Stimulated activated CD4-positive, alpha-beta T cell treated with anti-CD3 and anti-CD28 coated beads, Interleukin-4, amount 100 ng/mL, for 1 hour (primary cell): ENCODE measurements at places on chromosomes 2 and 18.

- no peak for DNase-seq
These were observed 16.5 kb downstream of the SDC1 start for GRCh38 chr2:20208476-20208859.

- no peak for DNase-seq
These were observed 25.6 kb upstream of the TMEM178A start for GRCh38 chr2:39640107-39640506.

DNA sequence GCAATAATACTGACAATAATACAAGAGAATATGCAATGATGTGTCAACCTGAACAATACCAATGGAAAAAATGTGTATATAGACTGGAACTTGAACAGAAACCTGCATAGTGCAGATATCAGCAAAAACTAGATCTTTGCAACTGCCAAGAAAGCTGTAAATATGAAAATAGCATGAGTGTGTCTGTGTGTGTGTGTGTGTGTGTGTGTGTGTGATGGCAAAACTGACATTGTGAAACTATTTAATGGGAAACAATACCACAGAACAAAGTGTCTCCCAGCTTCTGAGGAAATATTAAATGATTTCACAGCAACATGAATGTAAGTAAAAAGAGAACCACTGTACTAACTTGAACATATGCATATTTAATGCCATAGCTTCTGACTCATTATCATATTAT, 558.2 kb upstream of the LINC00305 start:
- no peak for DNase-seq

DNA sequence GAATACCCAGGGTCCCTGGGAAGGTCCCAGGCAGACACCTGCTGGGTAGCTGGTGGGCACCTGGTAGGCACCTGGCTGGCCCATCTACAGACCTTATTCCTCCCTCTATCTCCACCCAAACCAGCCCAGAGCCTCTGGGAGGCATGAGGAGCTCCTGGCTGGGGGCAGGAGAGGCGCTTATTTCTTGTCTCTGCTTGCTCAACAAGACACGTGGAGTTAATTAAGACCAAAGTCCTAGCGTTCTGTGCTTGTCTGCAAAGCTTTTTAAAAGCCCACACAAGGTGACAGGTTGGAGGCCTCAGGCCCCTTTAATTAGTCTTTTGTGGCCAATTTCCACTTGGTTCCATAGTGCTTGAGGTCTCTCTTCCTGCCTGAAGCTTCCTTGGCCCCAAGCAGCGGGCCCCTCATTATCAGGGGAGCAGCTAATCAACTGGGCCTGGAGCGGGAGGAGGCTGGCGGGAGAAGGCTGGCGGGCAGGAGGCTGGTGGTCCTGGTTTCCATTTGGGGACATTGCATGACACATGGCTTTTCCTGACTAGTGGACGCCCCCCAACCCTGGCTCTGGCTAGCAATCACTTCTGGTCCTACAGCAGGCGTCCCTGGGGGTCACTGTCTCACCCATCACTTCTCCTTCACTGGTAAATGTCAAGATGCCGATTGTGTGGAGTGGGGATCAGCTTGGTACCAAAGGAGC, 65.4 kb upstream of the HDAC4 start:
- DNase-seq = no peak

DNA sequence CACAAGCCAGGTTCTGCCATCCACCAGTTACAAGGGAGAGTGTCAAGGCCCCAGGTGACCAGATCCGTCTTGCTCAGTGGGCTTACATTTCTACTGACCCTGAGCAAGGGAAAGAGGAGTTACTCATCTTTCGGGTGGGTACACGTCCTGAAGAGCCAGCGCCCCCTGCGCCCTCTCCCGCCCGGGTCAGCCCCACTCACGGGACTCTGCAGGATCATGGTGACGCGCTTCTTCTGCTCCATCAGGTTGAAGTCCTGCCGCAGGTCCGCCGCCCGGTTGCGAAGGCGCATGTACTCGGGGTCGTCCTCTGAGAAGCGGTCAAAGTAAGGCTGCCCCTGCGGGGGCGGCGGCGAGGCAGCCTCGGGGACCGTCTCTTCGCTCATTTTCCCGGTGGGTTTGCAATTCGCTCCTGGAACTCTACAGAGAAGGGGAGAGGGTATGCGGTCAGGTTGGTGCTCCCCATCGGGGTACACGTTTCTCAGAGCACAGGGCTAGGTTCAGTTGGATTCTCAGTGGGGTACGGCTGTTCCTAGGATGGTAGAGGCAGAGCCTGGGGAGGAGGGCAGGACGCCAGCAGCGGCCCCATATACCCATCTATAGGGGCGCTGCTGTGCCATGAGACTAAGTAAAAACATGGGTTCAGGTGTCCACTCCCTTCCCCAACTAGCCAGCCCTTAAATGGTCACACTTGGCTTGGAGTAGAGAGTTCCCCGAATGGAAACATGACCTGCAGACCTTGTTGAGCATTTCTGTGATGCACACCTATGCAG, 61.8 kb downstream of the ADD2 start:
- no peak for DNase-seq

DNA sequence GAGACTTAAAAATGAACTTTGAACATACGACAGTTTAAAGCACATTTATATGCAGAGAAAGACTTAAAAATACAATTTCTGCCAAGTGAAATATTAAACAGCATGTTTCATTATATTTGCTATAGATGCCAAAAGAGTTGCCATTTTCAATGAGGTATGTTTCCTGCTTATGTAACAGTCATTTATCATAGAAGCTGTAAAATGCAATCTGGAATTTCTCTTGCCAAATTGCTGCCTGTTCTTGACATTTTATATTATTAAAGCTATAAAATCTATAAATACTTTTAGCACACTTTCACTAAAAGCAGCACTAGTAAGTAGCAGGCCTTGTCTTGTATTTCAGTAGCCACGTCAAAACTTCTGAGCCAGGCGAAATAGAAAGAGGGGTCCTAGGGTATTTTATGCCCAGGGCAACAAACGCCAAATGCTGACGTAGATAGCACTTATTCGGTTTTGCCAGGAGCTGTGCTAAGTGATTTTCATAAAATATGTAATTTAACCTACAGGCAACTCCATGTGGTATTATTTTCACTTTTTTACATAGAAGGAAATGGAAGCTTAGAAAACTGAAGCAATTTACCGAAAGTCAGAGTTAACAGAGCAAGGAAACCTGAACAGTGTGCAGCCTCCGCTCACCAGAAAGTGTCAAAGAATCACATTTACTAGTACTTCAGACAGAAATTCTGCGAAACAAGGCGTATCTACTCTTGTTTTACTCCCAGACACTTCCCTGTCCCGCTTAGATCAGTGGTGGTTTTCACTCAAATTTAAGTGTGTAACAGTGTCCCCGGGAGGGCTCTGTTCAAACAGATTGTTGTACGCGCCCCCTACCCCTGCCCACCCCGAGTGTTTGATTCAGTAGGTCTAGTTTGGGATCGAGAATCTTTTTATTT, 1.2 kb upstream of the CYP20A1 start:
- DNase-seq = no peak

- DNase-seq = no peak
These were observed 43.6 kb upstream of the PTMA start for GRCh38 chr2:231664727-231665126.

- no peak for DNase-seq
These were observed 230.2 kb downstream of the KCNE4 start for GRCh38 chr2:223282221-223282620.

- DNase-seq = no peak
These were observed 403.3 kb downstream of the METTL4 start for GRCh38 chr18:2168022-2168421.

- DNase-seq = no peak
These were observed 110.7 kb upstream of the OTX1 start for GRCh38 chr2:62939735-62940491.

DNA sequence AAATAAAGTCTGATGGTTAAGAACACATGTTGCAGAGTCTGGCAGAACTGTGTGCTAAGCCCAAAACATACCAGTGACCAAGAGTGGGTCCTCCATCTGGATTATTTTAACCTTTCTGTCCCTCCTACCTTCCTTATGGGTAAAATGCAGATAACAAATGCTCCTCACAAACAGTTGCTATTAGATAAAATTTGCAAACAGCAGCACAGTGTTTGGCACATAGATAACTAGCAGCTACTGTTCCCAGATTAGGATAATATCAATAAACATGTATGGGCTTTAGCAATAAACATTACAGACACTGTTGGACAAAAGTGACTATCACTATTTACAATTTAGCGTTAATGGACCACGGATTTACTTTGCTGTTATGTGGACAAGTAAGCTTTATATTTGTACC, 154.9 kb downstream of the TCF4 start:
- DNase-seq = no peak

DNA sequence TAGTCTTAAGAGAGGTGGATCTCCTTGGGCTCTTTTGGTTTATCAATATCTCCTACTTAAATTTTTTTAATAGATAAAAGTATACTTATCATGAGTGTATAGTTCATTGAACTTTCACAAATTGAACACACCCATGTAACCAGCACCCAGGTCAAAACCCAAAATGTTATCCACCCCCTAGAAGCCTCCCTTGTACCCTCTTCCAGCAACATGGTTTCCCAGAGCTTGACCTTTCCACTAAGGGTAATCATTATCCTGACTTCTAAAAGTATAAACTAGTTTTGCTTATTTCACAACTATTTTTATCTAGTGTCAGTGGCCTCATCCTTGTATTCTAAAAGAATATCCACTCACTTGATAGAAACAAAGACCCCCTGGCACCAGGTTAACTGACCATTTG, 106.8 kb downstream of the MDH1 start:
- DNase-seq = no peak

DNA sequence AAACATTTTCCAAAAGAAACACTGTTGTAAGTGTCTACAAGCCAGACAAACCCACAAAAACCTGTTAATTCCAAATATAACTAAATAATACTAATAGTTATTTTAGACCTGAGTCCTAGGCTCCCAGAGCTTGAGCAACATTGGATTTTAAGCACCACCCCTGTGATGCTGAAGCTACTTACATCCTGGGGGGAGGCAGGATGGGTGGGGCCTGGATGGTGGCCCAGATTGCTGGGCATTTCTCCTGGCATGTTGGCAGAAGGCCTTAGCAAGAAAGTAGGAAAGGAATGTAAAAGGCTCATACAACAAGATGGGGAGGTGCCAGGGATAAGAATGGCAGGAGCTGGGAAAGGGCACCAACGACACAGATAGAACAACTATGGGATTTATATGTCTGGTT, 50.7 kb upstream of the OTX1 start:
- DNase-seq = no peak

- DNase-seq = no peak
These were observed 156.1 kb upstream of the CYRIA start for GRCh38 chr2:16821692-16822091.

GRCh38 chr2:109373791-109374547, 239.8 kb downstream of the SEPTIN10 start:
- no peak for DNase-seq

DNA sequence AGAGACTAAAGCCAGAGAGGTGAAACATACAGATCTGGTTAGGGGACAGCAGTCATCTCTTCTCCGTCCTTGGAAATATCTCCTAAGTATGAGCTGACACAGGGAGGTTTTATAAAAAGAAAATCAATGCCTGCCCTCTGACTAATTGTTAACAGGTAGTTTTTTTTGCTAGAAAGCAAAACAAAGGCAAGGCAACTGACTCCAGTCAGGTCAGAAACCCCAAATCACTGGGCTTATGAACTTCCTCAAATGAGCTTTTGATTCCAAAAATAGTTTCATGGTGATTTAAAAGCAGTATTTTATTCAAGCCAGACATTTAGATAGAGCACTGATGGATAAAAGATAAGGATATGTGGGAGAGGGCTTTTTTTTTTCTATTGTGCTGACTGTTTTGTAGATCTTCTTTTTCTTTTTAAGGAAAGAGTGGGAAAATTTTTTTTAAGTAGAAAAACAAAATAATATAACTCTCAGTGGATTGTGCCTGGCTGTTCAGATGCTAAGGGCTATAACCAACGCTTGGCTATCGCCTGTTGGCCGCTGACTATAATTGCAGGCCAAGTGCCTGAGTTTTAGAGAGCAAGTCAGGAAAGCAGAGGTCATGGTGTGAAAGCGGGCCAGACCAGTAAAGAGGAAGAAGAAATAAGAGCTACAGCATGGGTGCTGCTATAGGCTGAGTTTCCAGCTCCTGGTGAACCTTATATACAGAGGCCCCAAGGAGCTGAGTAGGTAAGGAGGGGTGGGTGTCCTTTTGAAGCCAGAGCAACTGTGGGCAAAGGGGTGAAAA, 44.9 kb downstream of the MRPL35 start:
- no peak for DNase-seq

- no peak for DNase-seq
These were observed 432.2 kb upstream of the TRIB2 start for GRCh38 chr2:12284487-12284886.

GRCh38 chr2:155157711-155158110, 459.2 kb downstream of the KCNJ3 start:
- no peak for DNase-seq

DNA sequence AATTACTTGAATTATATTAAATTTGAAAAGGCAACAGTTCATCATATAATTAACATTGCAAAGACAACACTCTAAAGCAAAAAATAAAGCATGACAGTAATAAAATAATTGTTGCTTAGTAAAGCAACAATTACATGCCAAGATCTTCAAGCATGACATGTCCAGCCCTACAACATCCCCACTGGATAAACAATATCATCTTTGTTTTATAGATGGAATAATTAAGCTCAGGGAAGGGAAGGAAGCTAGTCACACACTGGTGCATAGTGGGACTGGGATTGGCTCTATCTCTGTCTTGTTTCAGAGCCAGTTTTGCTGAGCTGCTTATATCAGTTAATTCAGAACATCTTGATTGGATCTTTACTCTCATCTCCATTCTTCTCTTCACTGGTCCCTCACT, 49.9 kb upstream of the PARD3B start:
- no peak for DNase-seq

- DNase-seq = no peak
These were observed 208.4 kb upstream of the MEX3C start for GRCh38 chr18:51405683-51406477.

DNA sequence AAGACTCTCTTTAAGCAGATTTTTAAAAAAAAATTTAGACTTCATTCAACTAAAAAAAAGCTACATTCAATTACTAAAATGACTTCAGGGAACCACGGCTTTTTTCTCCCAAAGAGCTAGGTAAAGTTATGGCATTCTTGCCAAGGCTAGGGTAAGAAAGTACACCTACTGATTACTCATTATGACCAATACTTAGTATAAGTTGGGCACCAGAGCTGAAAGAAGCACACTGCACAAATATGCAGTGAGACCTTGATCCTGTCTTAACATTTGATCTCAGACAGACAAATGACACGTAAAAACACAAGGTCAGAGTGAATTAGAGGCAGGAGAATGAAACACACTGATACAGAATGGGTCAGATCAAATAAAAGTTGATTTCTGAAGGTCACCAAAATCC, 88.7 kb downstream of the THADA start:
- no peak for DNase-seq

- no peak for DNase-seq
These were observed 74.9 kb downstream of the ORC4 start for GRCh38 chr2:147945660-147946059.

GRCh38 chr2:155391613-155392130, 693.2 kb downstream of the KCNJ3 start:
- no peak for DNase-seq
